ENCODE measurements at places on chromosomes 1 and 21. TPM values are rescaled to one million over a fixed set of nuclear protein-coding genes. Genes with fewer than 3 reads are reported as not detected.

The TAF1A gene
- 8.3 TPM for total RNA-seq

The NPR1 gene
- not detected for total RNA-seq

The CD1B gene
- 0.52 TPM for total RNA-seq

The HOOK1 gene
- total RNA-seq, result 8.8 TPM

The PLA2G4A gene
- 2.2 TPM for total RNA-seq

The ADAMTS4 gene
- 0.21 TPM for total RNA-seq

The GPR52 gene
- 4.5 TPM for total RNA-seq

The ITSN1 gene
- 2.1 TPM for total RNA-seq

Measured in mononuclear cell (primary cell).